ENCODE measurements at places on chromosomes 4 and X.

DNA sequence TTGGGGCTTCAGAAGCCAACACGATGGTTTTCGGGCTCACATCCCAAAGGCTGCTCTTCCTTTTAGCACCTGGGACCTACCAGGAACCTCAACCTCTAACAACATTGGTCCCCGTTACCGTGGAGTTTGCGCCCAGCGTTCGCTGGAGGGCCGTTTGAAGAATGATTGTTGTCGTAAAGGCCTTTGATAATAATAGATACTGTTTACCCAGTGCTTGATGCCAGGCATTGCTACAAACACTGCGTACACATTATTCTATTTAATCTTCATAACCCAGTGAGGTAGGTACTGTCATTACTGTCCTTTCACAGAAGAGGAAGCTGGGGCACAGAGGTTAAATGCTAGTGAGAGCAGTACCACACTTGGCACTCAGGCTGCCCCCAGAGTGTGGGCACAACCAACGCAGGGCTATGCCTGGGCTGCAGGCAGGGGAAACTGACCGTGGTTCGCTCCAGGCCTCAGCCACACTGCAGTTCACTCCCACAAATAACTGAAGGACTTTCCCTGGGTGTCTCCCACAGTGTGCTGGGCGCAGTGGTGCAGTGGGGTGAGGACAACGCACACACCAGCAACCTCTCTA is 1.0 kb upstream of the ACSL1 start:
- no peak for DNase-seq

GRCh38 chrX:138849521-138849920 is 138.0 kb upstream of the FGF13 start:
- no peak for DNase-seq

DNA sequence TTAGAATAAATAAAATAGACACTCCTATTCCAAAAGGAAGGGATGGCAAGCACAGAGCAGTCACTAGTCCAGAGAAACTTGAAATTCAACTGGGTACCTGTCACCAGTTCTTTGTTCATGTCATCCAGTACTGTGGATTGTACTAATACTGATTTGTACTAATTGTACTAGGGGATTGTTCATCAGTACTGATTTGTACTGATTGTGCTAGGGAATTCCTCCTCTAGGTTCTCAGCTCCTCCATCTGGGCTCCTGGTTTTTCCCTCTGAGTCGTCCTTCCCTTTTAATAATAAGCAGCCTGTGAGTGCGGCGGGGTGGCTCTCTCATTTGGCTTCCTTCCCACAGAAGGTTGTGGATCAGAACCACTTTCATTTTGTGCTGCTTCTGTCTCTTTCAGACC is 31.0 kb upstream of the SOD3 start:
- no peak for DNase-seq

DNA sequence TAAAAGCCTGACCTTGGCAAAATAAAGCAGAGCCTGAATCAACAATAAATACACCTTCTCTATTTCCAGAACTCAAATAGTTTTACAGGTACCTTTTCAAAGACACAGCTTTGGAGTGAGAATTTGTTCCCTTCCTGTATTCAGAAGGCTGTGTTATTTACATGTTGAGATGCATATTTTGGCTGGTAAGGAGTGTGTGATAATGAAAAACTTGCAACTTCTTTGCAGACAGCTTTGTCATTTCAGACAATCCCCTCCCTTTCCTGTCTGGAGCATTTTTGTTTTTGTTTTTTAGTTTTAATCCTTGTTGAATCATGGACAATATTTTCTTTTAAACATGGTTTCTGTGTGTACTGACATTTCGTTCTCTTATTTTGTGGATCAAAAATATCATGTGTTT is 493.8 kb downstream of the FAT4 start:
- no peak for DNase-seq

GRCh38 chr4:3780347-3781171 is 14.4 kb downstream of the ADRA2C start:
- DNase-seq, result no peak

DNA sequence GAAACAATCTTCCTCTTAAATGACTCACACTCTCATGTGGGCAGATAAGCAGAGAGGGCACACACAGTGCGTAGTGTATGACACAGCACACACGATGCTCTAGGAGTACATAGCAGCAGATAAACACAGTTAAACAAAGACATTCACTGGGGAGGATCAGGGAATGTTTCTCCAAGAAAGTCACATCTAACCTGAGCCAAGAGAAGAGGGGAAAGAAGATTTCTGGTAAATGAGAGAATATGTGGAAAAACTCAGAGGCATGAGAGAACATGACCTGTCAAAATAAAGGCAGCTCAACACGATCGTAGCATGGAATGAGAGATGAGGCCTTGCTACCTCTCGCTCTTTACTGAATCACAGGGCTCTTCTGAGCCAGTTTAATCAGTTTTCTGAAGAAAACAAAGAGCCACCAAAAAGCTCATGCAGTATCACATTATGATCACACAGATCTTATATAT is 251.0 kb downstream of the ANK2 start:
- no peak for DNase-seq

GRCh38 chr4:2060611-2061185 is 1.6 kb downstream of the NAT8L start:
- DNase-seq, result peak; percentile 44

GRCh38 chr4:14719053-14719452 is 283.2 kb upstream of the CPEB2 start:
- DNase-seq, result no peak

- DNase-seq, result no peak
Measured at GRCh38 chrX:44572340-44572938, 29.8 kb upstream of the FUNDC1 start.

- DNase-seq, result no peak
Measured at GRCh38 chrX:134172588-134173259, 64.3 kb upstream of the CCDC160 start.

- DNase-seq, result no peak
Measured at GRCh38 chrX:134406356-134407064, 53.5 kb upstream of the HPRT1 start.

DNA sequence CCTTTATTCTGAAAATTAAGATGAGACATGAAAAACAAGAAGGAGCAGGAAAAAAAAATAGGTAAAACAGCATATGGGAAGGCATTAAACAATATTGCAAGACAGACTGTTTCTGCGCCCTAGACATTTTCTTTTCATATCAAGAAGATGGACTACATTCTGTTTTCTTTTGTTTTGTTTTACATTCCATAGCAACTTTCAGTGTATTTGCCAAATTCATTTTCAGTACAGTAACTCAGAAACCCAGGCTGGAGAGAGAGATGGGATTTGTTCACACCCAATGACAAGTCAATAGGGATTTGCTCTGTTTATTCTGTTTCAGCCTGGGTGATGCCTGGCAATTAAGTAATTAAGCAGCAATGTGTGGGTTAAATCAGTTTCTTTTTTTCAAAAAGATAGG is 892.8 kb upstream of the DIAPH2 start:
- no peak for DNase-seq

- DNase-seq, result peak; percentile 65
Measured at GRCh38 chr4:8143392-8144140, 15.0 kb downstream of the ABLIM2 start.

DNA sequence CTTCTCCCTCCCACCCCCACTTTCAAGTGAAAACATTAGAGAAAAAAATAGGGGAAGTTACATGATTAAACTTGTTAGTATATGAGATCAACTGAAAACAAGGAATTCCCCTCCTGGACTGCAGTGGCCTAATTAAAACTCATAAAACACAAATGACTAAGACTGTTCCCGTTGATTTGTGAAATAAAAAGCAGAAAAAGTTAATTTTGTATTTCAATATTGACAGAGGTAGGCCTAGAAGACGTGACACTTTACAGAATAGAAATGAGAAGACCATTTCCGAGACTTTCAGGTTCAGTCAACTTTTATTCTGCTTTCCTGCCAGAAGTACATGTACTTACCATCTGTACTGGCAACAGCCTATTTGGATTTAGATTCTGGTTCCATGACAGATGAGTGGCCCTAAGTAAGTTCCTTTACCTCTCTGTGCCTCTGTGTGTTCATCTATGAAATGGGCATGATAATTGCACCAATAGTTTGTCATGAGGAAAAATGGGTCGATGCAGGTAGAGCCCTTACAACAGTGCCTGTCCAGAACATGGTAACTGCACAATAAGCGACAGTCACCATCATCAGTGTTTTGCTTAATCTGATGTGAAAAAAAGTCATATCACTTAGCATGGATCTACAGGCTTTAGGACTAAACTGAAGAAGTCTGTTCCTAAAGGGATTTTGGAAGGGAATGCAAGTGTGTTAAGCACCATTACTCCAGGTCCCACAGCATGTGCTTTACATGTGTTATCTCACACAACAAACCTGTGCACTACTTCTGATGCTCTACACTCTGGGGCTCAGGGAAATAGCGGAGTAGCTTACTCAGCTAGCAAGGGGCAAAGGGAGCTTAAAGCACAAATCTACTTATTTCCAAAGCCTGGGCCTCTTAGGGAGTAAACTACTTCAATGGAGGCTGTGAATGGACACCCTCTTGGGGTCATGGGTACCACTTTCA is 562.3 kb upstream of the DIPK2B start:
- DNase-seq, result no peak

GRCh38 chr4:163350672-163351071 is 7.0 kb downstream of the NPY5R start:
- no peak for DNase-seq

DNA sequence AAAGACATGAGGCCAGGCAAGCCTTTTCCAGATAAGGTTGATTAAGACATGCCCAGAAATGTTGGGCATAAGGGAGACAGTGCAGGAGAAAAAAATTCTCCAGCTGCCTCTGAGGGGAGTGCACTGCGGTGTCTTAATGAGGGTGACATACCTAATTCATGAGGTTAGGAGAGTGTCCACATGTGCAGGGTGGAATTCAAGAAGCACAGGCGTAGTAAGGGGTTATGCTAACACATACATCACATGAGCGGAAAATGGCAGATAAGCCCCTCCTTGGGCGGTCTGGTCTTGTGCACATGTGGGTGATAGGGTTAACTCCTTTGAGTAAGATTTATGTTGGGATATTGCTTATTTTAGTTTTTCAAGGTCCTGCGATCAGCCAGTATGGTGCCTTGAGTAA is 122.4 kb downstream of the PHKA2 start:
- DNase-seq, result no peak

DNA sequence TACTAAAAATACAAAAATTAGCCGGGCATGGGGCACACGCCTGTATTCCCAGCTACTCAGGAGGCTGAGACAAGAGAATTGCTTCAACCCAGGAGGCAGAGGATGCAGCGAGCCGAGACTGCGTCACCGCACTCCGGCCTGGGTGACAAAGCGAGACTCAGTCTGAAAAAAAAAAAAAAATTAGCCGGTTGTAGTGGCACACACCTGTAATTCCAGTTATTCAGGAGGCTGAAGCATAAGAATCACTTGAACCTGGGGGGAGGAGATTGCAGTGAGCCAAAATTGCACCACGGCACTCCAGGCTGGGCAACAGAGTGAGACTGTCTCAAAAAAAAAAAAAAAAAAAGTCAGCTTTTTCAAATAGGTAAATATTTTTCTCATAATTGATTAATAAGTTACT is 71.9 kb downstream of the WDFY3 start:
- no peak for DNase-seq

- peak; percentile 100 for DNase-seq
Measured at GRCh38 chr4:7067452-7068278, at the start of gene GRPEL1. TSS of gene GRPEL1 (minus strand) at chr4:7068064. CDS start at chr4:7068032, 32 bp downstream.

DNA sequence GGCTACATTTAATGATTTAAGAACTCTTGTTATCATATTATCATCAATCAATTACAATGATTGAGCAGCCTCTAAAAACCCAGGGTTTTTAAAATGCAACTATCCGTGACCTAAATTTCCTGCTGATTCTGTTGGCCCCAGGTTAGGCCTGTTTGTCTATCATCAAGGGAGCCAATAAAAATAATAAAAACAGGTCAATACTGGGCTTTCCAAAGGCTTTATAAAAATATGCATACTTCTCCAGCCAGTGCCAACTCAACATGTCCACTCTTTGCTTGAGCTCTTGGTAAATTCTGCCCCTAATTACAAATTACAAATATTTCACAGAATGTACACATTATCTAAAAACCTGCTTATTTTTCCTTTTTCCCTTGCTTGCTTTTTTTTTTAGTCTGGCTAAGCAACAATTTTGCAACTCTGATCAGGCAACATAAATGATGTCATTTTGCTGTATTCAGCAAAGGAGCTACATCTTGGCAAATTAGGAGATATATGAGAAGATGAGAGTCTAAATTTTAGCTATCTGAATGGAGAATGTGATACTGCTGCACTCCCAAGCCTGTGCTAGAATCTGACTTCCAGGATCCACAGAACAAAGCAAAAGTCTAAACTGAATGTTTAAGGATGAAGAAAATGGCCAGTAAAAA is 204.0 kb downstream of the SCFD2 start:
- no peak for DNase-seq

GRCh38 chrX:40145923-40146261 is 48.1 kb upstream of the BCOR start:
- no peak for DNase-seq

- no peak for DNase-seq
Measured at GRCh38 chrX:132114607-132115006, 13.2 kb downstream of the FRMD7 start.

DNA sequence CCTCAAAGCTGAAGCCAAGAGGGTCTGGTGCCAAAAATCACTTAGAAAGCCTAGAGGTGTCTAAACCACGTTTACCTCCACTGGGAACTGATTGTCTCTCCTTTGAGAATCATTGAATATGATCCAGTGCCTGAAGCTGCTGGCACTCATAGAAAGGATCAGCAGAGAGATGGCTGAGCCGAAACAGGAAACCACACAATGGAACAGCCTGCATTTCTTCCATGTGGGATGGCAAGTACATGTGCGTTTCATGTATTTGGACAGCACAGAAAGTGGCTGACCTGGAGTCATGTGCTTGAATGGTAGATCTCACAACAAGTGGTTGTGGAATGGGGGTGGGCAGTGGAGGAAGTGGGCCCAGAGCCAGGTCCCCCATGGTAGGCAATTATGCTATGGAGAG is 533.7 kb downstream of the INPP4B start:
- no peak for DNase-seq

DNA sequence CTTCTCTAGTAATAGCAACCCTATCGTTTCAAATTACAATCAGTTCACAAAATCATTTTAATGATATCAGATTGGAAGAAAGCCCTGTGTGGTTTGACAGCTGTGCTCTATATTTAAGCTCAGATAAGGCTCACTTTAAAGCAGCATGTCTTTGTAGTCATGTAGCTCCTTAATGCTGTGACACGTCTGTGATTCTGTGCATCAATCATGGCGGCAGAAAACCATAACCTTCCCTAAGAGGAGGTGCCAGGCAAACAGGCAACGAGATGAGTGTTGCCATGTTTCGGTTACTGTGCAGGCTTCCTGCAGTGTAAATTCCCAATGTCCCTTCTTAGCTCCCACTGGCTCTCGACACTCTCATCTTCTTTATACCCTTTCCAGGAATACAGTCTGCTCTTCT is 212.7 kb downstream of the GRID2 start:
- DNase-seq, result no peak
